ENCODE measurements at places on chromosomes 13 and 19. TPM values are rescaled to one million over a fixed set of nuclear protein-coding genes. Genes with fewer than 3 reads are reported as not detected.

DNA sequence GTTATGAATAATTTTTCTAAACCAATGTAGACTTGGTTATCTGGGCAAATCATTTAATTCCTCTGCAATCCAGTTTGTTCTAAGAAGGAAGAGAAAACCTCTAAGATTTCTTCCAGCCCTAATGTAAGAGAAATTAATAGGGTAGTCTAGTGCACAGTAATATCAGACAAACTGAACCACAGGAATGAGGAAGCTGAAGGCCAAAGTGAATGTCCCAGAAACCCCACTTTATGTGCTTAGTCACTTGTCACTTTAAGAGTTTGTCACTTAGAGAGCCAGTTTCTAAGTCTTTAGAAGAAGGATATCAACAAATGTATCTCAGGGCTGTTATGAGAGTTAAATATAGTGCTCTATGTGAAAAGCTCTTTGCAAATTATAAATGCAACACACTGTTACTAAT lies 750.6 kb downstream of the DIAPH3 start:
- DNase-seq: no peak
- no peak overlapping the region for H3K27ac ChIP-seq
- no peaks in the 10 kb centered on the region for H3K27me3 ChIP-seq
- no peaks in the 10 kb centered on the region for H3K36me3 ChIP-seq
- no peaks in the 10 kb centered on the region for H3K4me1 ChIP-seq

CYP2A7 gene
- not detected for total RNA-seq

EHD2 gene
- total RNA-seq: 33.7 TPM

GRCh38 chr13:60169239-60170031 lies 5.7 kb upstream of the DIAPH3 start:
- no peaks in the 10 kb centered on the region for H3K36me3 ChIP-seq
- H3K4me1 ChIP-seq: no peaks in the 10 kb centered on the region
- no peak overlapping the region for H3K27ac ChIP-seq
- DNase-seq: no peak

- H3K36me3 ChIP-seq: no peaks in the 10 kb centered on the region
- H3K4me3 ChIP-seq: no peak overlapping the region
- no peak for DNase-seq
- peaks cover 11% of the 10 kb centered on the region for H3K27me3 ChIP-seq
- H3K27ac ChIP-seq: no peak overlapping the region
Measured at GRCh38 chr19:50199259-50199555, 4.2 kb upstream of the MYH14 start.

ZNF837 gene
- total RNA-seq: 1.8 TPM

- H3K4me3 ChIP-seq: no peak overlapping the region
- peaks cover 5% of the 10 kb centered on the region for H3K36me3 ChIP-seq
- no peaks in the 10 kb centered on the region for H3K27me3 ChIP-seq
- no peak for DNase-seq
Measured at GRCh38 chr13:49262634-49263033, 14.9 kb downstream of the CDADC1 start.

GRCh38 chr13:39809466-39809865 lies 154.0 kb downstream of the COG6 start:
- H3K4me1 ChIP-seq: no peaks in the 10 kb centered on the region
- no peaks in the 10 kb centered on the region for H3K27me3 ChIP-seq
- H3K4me3 ChIP-seq: no peak overlapping the region
- H3K36me3 ChIP-seq: no peaks in the 10 kb centered on the region

NLRP11 gene
- not detected for total RNA-seq

PGLYRP2 gene
- not detected for total RNA-seq

DNA sequence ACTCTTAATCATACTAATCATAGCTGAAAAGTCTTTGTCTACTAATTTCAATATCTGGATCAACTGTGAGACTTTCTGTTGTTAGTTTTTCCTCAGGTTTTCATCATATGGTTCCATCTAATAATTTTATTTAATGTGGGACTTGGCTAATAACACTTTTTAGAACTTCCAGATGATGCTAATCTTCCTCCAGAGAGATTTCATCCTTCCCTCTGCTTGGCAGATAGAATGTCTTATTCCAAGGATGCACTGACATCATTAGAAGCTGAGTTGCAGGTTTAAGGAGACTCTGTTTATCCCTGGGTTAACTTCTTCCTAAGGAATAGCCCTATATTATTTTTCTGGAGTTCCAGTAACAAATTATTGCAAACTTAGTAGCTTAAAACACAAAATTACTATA lies 325.6 kb downstream of the COG6 start:
- no peaks in the 10 kb centered on the region for H3K4me1 ChIP-seq
- no peaks in the 10 kb centered on the region for H3K36me3 ChIP-seq
- no peaks in the 10 kb centered on the region for H3K27me3 ChIP-seq
- no peak overlapping the region for H3K27ac ChIP-seq
- no peak overlapping the region for H3K4me3 ChIP-seq
- no peak for DNase-seq

- H3K36me3 ChIP-seq: no peaks in the 10 kb centered on the region
- DNase-seq: no peak
- H3K4me3 ChIP-seq: peak overlapping the region; percentile 86
Measured at GRCh38 chr13:46554951-46555350, 2.0 kb downstream of the LRCH1 start.

KLC3 gene
- not detected for total RNA-seq

KLK3 gene
- 2.5 TPM for total RNA-seq

DNA sequence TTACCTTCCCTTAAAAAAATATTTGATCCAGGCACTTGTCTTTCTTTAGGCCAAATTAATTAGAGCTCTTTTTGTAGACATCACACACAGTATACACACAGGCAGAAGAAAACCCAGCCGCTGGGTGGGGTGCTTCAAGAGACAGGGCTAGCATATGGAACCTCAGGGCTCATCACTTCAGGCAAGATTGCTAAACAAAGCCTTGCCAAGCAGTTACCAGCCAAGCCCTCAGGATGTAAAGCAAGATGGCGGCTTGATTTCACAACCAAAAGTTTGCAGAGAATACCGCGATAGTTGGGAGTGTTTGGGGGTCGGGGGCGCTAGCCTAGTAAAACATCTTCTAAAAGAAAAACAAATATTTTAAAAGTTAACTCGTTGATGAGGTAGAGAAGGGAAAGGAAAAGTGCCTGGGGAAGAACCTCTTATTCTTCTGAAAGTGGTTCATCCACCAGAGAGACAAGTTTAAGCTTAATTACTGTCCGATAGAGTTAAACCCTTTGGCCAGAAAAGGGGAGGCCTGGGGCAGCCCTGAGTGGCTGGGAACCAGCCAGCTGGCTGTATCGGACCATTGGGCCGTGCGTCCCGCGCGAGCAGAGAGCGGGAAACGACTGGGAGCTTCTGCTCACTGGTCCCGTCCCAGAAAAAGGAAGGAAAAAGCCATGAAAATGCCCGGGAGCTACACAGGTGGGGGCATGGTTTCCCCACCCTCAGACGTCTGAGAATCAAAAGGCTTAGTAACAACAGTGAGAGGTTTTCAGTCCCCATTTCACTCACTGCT lies 254.9 kb upstream of the PCDH20 start:
- no peaks in the 10 kb centered on the region for H3K27me3 ChIP-seq
- H3K4me1 ChIP-seq: no peaks in the 10 kb centered on the region
- H3K4me3 ChIP-seq: no peak overlapping the region
- H3K27ac ChIP-seq: no peak overlapping the region
- DNase-seq: no peak

CCNA1 gene
- not detected for total RNA-seq

ZNF724 gene
- total RNA-seq: 3.5 TPM

GRCh38 chr19:52638601-52639000 lies 446 bp upstream of the ZNF83 start:
- no peaks in the 10 kb centered on the region for H3K36me3 ChIP-seq
- DNase-seq: no peak
- no peaks in the 10 kb centered on the region for H3K4me1 ChIP-seq
- H3K4me3 ChIP-seq: peak overlapping the region; percentile 56

ZNF583 gene
- total RNA-seq: 1.3 TPM

DNA sequence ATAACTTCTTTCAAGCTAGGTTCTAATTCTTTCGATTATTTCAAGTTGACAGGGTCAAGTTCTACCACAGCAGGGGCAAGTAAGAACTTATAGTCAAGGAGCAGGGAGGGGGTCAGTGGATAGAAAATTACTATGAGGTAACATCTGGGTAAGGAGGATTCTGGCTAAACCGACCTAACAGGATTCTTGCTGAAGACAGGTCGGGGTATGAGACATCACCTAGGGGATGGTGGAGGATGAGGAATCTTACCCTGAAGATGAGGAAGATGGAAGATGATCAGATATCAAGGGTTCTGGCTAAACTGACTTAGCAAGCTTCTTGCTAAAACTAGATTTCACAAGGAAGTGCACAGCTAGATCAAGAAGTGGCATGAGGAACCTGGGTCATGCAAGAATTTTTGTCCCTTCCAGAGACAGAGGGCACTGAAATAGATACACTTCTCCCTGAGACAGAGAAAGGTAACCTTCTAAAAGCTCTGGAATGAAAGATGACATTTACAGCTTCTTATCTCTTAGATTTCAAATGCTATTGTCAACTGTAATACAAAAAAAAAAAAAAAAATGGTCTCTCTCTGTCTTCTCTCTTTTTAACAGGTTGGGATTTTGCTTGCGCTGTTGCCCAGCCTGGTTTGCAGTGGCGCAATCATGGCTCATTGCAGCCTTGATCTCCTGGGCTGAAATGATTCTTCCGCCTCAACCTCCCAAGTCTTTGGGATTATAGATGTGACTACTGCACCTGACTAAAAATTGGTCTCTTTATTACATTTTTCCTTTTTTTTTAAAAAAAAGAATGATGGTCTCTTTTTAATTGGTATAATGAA lies 9.6 kb upstream of the METTL21C start:
- H3K36me3 ChIP-seq: no peaks in the 10 kb centered on the region
- no peaks in the 10 kb centered on the region for H3K4me1 ChIP-seq
- H3K4me3 ChIP-seq: no peak overlapping the region
- no peak for DNase-seq
